ENCODE measurements at places on chromosomes 3 and 15.

DNA sequence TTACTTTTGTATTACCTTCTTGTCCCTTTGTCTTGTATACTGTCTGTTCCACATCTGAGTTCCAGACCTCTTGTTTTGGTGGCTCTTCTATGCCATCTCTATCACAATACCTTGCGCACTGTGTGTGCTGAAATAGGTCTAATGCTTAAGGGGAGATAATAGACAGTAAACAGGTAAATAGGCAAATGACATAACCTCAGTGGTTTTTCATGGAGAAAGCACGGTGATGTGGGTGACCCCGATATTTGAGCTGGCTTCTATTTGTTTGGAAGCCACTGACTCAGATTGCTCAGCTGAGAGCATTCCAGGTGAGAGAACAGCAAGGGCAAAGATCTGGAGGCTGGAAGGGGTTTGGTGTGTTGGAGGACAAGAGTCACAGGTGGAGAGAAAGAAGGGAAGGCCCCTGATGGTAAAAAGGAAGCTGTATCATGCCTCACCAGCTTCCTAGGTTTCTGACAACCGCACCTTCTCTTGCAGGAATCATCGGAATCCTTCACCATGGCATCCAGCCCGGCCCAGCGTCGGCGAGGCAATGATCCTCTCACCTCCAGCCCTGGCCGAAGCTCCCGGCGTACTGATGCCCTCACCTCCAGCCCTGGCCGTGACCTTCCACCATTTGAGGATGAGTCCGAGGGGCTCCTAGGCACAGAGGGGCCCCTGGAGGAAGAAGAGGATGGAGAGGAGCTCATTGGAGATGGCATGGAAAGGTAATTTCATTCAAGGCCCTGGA lies 795 bp downstream of the MCM2 start:
- DNase-seq, result no peak

DNA sequence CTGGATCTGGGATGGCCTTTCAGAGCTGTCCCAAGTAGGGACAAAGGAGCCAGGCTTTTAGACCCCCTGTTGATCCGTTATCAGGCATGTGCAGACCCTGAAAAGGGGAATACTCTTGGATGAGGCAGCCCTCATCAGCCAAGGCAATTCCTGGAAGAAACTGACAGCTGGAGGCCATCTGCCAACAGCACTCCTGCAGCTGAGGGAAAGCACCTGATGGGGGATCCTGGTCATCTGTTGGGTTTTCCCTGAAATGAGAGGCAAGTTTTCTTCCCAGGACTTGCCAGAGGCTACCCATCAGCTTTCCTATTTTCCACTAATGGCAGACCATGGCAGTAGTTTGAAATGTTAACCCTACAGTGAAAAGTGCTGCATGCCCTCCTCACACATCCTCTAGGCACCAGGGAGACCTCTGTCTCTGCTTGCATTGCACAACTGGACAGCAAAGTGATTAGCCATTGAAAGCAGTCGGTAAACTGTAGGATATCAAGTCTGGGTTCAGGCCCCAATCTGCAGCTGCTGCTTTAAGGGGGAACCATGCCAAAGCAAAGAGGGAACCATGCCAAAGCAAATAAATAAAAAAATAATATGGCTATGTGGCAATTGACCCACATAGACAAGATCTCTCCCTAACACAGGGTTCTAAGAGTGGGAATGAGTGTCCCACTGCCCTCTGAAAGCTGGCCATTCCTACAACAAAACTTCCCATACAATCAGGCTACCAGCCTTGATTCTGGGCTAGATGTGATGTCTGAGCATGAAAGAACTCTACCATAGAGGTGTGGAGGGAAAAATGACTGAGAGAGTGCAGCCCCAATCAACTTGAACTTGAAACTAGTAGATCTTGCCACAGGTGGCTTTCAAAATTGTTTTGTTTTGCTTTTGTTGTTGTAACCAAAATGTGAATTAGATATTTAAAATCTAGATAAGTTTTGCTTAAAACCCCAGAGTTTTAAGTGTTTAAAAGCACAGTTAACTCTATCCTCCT lies 232.0 kb upstream of the STT3B start:
- no peak for DNase-seq

DNA sequence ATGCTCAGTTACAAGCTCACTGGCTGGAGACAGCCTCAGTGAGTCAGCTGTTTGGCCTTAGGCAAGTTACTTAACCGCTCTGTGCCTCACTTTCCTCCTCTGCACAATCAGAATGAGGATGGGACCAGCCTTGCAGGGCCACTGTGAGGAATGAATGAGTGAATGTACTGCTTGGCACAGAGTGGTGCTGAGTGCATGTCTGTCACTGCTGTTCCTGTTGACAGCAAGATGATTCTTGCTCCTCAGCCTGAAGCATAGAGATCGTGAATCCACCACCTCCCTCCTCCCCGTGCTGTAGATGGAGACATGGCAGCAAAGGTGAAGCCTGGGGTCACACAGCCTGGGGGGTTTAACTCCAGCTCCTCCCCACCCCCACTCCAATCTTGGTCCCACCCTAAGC lies 14.6 kb upstream of the GRIP2 start:
- DNase-seq, result no peak

GRCh38 chr3:16264174-16264707 lies 502 bp downstream of the DPH3 start:
- no peak for DNase-seq

GRCh38 chr3:141382571-141382970 lies 14.3 kb downstream of the ZBTB38 start:
- no peak for DNase-seq

DNA sequence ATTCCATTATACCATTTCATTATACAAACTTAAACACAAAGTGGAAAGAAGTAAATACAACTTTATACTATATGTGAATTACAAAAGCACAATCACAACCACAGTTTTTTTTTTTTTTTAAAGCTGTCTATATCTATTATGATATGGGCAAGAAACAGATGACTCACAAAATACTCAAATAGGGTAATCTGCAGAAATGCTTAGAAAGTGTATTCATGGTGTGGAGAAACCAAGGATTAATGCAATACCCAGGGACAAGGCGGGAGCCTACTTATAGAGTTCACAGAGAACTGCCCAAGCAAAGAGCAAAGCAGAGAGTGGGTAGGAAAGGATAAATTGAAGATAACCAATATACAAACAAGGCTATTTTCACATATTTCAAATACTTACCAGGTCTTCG lies 332.0 kb downstream of the FHIT start:
- DNase-seq, result no peak

DNA sequence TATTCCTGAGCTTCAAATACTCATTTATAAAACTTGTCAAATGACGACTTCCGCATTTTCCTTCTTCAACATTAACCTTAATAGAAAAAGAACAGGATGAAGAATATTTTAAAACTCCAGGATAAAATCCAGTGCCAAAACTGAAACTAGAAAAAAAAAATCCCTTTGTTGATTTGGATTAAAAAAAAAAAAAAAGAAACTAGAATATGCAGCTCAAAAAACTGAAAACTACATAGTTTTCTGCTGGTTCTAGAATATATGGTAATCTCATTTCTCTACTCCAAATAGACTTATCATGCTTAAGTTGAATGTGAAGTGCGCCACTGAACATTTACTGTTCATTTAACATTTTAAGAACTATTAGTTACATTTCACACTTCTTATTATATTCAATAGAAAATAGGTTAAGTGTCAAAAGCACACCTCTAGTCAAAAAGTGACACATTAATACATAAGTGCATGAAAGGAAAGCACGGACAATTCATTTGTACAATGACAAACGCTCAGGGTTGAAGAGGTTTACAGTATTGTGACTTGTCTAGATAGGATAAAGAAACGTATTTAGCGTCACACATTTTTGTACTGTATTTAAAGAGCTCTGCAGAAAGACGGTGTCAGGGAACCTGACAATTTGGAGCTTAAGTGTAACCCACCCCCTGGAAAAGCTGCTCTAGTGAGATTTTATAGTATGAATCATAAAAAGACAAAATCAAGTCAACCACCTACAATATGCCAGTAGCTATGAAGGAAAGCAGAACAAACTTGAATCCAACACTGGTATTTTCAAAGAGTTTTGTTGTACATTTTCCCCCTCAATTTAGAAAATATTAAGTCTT lies 5.8 kb downstream of the TRA2B start:
- no peak for DNase-seq

- DNase-seq, result no peak
Measured at GRCh38 chr3:134643150-134643675, 7.6 kb downstream of the KY start.

- DNase-seq, result no peak
Measured at GRCh38 chr3:4425707-4426106, 41.4 kb downstream of the SUMF1 start.

DNA sequence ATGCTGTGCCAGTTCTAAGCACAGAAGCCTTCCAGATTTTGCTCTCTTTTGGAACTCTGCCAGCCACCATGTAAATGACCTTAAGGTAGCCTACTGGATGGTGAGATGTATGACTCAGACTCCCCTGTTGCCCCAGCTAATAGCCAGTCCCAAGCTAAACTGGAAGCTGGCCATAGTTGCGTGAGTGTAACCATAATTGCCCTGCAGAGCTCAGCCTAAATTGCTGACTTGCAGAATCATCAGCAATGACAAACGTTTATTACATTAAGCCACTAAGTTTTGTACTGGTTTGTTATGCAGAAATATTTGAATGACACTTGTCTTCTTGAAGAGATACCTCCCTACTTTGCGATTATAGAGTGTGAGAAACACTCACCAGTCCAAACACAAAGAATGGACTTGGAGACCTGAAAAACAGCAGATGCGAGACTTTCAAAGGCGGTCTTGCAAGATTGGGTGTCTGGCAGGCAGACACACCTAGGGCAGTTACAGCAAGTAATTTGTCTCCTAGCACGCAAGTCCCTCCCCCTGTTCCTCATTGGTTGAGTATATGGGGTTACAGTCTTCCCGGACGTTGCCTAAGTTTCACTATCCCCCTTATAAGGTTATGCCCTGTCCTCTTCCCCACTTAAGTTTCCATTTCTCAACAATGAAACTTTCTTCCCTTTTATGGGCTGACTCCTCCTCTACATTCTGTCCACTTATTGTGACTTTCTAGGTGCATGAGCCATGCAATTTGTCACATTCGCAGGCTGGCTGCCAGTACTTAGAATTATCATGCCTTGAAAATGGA lies 83.6 kb upstream of the XCR1 start:
- no peak for DNase-seq

GRCh38 chr15:28272587-28272986 lies 49.4 kb downstream of the HERC2 start:
- no peak for DNase-seq

DNA sequence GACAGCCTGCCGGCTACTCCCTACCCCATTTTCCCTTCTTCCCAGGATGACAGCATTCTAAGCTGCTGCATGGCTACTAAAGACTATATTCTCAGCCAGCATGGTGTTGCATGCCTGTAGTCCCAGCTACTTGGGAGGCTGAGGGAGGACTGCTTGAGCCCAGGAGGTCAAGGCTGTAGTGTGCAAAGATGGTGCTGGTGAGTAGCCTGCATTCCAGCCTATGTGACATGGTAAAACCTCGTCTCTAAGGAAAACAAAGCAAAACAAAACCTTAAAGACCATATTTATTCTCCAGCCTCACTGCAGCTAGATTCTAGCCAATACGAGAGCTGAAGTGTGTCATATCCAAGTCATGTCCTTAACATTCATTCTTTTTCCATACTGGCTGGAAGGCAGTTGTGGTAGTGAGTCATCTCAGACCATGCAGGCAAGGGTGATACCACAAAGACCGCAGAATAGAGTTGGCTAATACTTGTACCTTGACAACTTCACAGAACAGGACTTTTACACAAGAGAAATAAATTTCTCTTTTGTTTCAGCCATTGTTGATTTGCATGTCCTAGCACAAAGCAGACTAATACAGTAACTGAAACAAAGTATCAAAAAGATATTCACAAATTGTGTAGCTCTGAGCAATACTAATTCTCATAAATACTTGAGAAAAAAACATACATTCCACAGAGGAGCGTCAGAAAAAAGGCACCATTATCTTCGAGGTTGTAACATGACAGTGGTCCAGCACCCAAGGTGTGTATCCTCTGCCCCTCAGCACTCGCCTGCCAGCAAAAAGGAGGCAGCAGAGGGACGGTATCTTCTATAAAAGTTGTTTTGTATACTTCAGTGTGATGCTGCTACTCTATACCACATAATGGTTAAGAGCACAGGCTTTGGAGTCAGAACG lies 14.8 kb downstream of the PBRM1 start:
- no peak for DNase-seq

All from NCI-H1436 treated with DMSO at 0.1 percent for 48 hours (cell line).